ENCODE measurements at places on chromosomes 6 and 20.

DNA sequence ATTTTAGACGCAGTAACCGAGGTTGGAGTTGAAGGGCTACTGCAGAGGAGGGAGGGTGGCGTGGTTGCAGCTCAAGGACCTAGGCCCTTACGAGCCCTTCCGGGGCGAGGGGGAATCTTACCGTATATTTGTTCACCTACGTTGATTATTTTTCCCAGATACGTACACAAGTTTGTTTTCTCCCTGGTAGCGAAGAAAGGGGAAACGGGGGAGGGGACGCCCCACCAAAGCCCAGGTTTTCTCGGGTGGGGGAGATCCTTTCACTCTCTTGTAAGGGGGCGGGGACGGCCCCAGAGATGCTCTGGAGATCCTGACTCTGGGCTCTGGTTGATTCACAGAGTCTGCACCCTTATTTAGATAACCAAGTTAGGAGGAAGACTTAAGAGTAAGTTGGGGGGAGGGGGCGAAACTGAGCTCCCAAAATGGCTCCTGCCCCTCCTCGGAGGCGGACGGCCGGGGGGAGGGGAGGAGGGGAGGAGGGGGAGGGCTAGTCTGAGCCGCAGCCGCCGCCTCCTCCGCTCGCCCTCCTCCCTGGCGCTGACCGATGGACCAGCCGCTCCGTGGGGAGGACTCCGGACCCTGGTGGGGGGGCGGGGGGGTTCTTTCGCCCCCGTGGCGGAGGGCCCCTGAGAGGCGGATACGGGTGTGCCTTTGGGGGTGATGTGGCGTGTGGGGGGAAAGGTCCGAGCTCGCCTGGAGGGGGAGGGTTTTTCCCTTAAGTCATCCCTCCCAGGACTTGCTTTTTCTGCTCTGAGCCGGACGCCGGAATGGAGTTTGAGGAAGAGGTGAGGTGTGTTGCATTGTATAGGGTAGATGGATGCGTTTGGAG lies 2.2 kb downstream of the BRD2 start:
- DNase-seq = peak; percentile 90

DNA sequence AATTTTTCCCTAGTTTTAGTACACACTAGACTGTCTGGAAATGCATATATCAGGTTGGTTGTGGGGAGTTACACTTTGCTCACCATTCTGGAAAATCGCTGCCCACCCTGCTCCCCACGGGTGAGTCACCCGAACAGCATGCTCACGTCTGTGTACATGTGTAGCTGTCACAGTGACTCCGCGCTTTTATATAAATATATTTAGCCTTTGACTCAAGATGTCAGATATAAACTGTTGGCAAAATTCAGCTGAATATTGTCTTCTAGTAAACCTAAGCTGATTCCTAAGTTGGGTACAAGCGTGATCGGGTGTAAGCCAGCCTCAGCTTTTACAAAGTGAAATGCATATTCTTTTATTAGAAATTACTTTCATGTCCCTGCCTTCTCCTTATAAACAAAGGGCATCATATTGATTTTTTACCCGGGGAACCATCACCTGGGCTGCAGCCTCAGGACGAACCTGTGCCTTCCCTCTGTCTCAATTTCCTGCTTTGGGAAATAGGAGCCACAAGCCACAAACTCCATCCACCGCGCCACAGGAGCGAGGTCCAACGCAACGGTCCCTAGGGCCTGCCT lies 4.3 kb downstream of the SDCBP2 start:
- no peak for DNase-seq

GRCh38 chr20:3987296-3987695 lies 28.1 kb downstream of the RNF24 start:
- DNase-seq = no peak

DNA sequence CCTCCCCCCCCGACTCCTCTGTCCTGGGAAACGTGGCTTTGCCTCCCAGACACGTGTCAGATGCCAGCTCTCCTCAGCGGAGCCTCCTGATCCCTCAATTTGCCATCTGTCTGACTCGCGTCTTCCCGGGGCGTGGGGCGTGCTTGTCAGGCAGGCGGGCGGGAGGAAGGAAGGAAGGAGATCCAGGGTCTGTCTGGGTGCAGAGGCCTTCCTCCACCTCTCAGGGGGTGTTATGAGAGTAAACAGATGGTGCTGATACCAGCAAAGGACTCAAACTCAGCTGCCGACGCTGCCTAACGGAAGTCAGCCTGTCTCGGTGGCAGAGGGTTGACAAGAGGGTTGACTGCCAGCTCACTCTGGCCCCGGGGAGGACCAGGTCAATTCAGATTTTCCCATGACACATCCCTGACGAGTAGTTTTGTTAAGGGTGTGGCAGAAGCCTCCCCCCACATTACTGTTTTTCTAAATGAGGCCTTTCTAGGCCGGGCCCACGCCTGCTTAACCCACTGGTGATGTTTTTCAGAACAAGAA lies 17.0 kb downstream of the UQCC2 start:
- DNase-seq = no peak

DNA sequence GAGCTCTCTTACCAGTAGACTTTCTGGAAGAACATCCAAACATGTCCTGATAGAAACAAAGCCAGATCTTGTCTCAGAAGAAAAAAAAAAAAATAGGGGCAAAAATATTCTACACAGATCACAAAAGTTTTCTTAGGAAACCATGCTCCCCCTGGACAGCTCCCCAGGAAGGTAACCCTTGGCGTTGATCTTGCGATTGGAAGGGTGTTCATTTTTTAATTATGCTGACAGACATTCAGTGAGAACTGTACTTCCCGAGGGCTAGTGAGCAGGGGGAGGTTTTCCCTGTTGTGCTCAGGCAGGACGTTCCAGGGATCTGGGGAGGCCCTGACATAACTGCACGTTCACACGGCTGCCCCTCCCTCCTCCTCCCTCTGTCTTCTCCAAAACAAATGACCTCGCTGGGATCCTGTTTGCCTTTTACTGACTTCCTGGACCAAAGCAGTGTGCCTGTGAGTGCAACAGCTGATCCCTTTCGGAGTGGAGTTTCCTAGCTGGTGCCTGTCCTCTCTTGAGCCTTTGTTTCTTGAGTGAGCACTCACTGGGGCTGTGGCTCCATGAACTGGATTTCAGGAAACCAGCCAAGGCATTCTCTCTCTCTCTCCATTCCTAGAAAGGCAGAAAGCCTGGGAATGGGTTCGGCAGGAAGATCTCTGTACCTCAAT lies 46.7 kb downstream of the MARCKS start:
- DNase-seq = no peak

DNA sequence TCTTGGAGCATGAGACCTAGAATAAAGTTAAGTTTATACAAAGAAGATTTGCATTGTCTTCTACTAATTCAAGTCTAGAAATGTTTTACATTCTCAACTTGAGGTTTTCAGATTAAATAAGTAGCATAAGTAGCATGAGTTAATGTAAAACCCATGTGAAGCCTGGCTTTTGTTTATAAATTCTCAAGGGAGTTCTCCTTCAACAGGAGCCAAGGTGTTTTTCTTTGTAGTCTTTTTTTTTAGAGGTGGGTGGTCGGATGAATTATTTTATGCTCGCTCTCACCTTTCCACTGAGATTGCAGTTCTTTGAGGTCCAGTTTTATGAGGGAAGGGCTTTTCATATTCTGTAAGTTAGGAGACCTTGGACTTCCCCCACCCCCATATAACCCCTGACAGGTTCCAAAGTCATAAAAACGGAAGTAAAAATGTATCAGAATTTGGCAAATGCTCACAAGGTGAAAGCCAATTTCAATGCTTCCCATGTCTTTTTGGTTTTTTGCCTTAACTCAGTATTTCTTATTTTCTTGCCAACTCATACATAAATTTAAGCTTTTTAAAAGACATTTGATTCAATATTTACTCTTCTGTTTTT lies 244.3 kb upstream of the ASCC3 start:
- no peak for DNase-seq

All from fibroblast of the conjunctiva (primary cell).